ENCODE measurements at places on chromosomes 5 and 9. TPM values are rescaled to one million over a fixed set of nuclear protein-coding genes. Genes with fewer than 3 reads are reported as not detected.

RFESD gene
- 2.7 TPM for total RNA-seq

LCN9 gene
- total RNA-seq: not detected

PCDHGA8 gene
- total RNA-seq: 2.2 TPM

RNF20 gene
- total RNA-seq: 30.8 TPM

DNA sequence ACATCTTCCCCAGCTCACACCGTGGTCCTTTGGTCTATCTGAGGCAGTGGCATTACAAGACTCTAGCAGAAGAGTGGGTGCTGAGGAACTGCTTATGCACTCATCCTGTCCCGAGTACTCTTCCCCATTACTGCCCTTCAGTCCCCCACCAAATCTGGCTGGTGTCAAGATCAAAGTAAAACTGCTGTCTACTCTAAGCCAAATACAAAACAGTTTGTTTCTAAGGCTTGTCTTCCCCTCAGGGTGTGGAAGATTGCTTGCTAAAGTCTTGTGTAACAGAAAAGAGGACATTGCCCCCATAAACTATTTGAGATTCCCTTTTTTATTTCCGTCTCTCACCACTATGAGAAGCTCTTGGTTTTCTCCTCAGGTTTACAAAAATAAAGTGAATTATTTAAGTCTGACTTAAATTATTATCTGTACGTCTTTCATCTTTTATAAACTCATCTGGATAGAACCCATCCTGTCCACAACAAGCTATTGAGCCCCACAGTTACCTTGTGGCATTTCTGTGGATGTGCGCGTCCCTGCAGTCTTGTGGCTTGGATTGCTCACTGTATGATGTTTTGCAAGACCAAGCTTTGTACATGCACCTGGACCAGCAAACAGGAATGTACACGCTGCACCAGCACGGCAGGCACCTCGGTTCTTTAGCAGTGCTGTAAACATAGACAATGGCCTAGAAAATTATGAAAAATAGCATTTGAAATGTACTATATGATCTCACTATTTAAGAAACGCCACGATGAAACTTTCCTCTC, 61.0 kb downstream of the CYSTM1 start:
- peaks cover 6% of the 10 kb centered on the region for H3K4me1 ChIP-seq
- DNase-seq: no peak
- no peak overlapping the region for H3K27ac ChIP-seq

- H3K36me3 ChIP-seq: no peaks in the 10 kb centered on the region
- H3K4me1 ChIP-seq: no peaks in the 10 kb centered on the region
- H3K4me3 ChIP-seq: no peak overlapping the region
- H3K27ac ChIP-seq: no peak overlapping the region
Measured at GRCh38 chr5:130116462-130116861, 212.2 kb downstream of the CHSY3 start.
